ENCODE measurements at places on chromosomes 7 and 10.

DNA sequence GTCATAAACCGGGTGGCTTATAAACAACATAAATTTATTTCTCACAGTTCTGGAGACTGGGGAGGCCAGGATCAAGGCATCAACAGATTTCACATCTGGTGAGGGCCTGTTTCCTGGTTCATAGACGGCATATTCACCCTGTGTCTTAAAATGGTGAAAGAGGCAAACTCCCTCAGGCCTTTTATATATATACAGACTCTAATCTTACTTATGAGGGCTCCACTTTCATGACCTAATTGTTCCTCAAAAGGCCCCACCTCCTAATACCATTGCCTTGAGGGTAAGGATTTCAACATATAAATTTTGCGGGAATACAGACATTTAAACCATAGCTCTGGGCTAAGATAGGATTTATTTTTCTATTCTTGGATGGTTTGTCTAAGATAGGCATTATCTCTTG, 187.2 kb downstream of the PPP1R3A start:
- no peak for DNase-seq

GRCh38 chr10:111410740-111411139, 333.9 kb downstream of the ADRA2A start:
- DNase-seq, result no peak

DNA sequence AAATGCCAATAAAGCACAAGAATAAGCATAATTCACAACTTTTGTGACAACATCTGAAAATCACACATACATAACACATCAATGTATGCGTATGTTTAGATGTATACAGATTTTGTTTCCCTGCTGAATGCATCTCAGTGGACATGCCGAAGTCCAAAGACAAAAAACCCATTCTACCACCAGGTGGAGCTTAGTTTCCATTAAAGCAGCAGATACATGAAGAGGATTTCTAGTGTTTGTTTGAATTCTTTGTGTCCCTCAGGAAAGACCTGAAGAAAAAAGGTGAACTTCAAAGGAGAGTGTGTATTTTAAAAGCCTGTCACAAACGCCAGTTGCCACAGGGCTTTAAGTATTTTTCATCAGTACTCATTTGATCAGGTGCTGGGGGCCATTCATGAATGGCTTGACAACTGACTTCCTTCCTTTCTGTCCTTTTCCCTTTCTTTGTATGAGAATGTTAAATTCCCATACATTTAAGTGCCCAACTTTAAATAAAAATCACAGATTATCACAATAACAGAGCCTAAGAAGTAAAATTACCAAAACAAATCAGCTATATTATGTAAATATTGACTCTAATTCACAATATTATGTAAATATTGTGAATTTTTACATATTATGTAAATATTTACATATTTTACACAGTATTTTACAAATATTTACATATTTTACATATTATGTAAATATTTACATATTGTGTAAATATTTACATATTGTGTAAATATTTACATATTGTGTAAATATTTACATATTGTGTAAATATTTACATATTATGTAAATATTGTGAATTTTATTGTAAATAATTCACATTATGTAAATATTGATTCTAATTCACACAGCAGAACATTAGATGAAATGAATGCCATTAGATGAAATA, 343.0 kb downstream of the CRPPA start:
- DNase-seq, result peak; percentile 76

- DNase-seq, result no peak
Observed at GRCh38 chr10:32104181-32104580, 48.0 kb upstream of the KIF5B start.

DNA sequence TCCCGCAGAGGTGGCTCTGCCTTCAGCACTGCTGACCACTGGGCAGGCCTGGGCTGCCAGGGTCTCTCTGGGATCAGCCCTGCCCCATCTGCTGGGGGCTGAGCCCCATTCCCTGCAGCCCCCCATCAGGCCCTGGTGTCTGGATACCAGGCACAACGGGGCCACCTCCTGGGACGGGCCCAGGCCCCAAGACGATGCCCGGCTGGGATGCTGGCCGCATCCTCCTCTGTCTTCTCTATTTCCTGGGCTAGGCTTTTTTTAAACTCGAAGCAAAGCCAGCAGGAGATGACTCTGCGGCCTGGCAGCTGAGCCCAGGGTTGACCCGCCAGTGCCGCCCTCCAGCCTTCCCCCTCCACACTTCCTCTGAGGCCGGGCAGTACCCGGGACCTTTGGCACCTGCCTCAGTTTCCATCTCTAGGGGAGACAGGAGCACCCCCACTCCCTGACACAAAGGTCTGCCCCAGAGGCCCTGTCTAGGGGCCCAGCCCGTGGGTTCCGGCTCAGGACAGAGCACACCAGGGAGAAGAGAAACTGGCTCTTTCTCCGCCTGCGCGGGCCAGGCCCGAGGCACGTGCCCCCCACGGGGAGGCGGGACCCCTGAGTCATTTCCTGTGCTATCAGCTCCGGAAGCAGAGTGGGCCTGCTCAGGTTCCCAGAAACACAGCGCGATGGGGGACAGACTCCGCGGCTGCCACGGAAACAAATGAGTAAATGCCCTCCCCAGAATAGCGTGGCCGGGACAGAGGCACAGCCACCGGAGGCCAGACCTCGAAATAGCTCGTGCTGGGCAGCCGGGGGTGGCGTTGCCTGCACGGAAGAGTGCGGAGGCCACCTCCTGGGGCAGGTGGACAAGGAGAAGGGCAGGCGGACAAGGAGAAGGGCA, 84.6 kb upstream of the PDGFA start:
- DNase-seq, result peak; percentile 62

DNA sequence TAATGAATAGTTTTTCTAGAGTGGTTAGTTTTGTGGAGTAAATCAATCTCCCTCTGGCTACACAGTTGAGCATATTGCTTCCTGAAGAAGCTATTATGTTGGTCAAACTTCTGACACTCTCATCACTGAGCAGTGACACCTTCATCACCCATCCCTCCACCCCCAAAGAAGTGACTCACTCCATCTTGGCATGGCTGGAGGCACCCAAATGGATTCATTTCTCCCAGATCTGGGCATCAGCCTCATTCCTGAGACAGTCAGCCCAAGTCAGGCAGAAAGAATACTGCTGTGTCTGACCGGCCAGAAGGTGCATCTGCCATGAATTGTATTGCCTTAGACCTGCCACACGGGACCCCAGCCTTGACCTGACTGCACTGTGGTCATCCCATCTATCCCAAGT, 117.0 kb upstream of the HABP2 start:
- DNase-seq, result no peak

DNA sequence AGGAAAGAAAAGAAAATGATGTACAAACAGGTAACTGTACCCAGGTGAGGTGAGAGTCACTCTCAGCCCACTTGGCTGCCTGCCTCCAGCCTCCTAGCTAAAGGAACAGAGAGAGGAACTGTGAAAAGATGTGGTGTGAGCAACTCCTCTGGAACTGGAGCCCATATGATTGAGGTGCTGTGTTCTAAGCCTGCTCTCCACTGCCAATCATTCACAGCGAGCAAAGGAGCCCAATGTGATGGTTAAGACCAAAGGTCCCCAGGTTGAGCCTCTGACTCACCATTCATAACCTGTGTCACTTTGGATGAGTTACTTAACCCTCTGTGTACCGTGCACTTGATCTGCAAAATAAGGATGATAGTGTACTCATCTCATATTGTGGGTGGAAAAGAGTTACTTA, 868.1 kb upstream of the AUTS2 start:
- DNase-seq, result no peak

DNA sequence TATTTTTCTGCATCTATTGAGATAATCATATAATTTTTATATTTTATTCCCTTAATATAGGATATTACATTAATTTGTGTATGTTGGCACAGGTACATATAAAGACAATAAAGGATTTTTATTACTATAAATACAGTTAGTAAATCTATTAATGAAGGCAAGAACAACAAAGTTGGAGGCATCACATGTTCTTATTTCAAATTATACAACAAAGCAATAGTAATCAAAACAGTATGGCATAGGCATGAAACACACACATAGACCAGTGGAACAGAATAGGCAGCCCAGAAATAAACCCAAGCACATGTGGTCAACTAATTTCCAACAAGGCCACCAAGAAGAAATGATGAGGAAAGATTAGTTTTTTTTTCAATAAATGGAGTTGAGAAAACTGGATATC, 11.2 kb downstream of the TFPI2 start:
- DNase-seq, result no peak

DNA sequence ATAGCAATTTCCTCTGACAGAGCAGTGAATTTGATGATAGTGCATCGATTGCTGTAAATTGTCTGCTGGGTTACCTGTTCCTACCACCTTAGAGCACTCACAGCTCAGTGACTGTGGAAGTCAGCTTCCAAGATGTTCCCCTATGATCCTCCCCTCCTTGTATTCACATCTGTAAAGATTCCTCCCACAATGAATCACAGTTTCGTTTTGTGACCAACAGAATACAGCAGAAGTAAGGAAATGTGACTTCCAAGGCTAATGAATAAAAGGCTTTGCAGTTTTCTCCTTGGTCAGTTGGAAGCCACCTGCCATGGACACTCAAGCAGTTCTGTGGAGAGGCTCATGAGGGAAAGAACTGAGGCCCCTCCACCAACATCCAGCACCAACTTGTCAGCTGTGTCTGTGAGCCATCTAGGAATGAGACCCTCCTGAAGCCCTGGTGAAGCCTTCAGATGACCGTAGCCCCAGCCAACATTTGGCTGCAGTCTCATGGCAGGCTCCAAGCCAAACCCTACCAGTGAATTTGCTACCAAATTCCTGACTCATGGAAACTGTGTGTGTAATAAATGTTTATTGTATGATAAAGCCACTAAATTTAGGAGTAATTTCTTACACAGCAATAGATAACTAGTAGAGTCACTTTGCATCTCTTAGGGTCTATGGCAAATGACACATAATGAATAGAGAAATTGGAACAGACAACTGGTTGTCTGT, 309.5 kb upstream of the NPVF start:
- DNase-seq, result no peak

- DNase-seq, result no peak
Observed at GRCh38 chr10:9294865-9295264, 1240.4 kb downstream of the GATA3 start.

GRCh38 chr10:66538371-66538770, 387.5 kb upstream of the LRRTM3 start:
- DNase-seq, result no peak

GRCh38 chr10:6482737-6483357, 97.2 kb downstream of the PRKCQ start:
- DNase-seq, result no peak

DNA sequence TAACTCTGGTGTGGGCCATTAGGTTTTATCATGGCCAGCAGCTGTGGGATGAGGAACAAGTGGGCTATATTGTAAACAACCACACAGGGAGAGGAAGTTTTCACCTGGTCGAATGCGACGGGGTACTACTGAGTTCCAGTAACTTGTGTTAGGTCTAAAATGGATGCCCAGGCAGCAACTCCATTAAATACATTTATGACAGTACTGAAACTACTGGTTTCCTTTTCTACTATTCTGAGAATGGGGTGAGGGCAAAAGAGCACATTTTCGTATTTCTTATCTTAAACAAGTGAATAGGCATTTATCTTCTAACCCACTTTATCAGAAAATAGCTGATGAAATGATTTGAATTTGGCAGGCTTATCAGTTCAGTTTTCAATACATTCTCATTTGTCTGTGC, 109.7 kb downstream of the C1GALT1 start:
- no peak for DNase-seq

DNA sequence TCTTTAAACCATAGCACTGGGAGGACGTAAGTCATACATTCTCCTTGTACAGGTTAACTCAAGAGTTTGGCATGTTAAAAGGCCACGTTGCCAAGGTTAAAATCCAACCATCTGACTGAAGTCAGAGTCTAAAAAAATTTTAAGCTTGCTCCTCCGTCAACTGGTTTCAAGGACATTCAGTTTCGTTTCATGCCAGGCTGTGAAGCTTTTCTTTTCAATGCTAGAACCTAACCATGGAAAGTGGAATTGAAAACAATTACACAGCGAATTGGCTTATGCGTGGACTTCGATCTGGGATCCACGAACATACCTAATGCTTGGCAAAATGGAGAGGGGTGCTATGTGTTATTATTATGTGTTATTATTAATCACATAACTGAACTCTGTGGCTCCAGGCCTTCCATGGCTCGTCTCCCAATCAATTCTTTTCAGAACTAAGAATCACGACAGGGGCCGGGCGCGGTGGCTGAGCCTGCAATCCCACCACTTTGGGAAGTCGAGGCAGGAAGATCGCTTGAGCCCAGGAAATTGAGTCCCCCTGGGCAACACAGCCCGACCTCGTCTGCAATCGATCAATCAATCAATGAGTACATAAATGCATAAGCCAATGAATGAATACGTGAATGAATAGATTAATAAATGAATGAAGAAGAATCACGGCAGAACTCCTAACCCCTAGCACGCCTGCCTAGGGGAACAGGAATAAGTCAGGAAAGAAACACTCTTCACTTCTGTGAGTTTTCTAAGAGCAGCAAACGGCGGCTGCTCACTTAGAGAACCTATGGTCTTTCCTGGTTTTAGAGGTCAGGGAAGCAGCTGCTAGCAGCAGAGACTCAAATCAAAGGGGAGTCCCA, 733 bp upstream of the ARL5B start:
- DNase-seq, result peak; percentile 55

DNA sequence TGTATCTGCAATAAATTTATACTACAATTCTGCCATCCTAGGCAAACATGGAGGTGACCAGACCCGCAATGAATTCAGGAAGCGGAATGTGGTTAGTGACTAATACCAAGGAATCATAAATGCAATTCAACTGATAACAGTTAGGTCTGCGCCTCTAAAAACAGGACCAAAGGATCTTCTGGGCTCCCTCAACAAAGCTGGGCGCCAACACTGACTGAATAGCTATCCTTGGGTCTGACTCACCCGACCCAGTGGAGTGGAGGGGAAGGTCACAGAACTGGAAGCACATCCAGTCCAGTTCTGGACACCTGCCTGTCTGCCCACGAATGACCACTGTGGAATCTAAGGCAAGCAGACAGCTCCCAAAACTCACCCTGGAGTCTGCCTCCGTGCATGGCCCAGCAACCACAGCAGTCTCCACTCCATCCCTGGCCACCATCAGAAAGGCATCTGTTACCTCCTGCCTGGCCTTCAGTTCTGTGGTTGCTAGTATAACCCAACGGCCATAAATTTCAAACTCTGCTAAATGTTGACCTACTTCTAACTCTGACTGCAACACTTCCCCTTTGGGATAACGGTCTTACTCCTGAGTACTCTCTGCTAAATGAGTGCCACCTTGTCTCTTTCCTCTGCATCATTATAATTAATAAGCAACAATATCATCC, 43.0 kb upstream of the DLX6 start:
- DNase-seq, result no peak

GRCh38 chr10:124648738-124649137, 95.4 kb downstream of the FAM53B start:
- peak; percentile 94 for DNase-seq

GRCh38 chr7:27156508-27156898, at the start of gene HOXA7:
HOXA7 (minus strand) TSS chr7:27156675; CDS start chr7:27156545, 130 bp downstream.
- no peak for DNase-seq

DNA sequence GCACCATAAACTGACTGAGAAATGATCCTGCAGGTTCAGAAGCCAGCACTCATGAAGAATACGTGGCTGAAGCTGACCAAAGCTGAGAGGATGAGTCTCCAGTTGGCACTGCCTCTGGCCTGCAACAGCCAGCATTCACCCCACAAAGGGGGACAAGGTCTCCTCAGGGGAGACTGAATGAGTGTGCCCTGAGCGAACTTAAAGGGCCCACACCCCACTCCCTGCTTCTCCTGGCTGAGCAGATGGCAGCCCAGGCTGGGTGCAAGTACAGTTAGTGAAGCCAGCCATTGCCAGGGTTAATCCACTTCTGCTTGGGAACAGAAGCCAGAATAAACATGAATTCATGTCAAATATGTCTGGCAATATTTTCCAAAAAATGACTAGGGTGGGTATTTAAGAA, 98.1 kb downstream of the PPP1R17 start:
- no peak for DNase-seq

Measured in erythroblast (primary cell).